ENCODE measurements at places on chromosomes 4 and X. TPM values are rescaled to one million over a fixed set of nuclear protein-coding genes. Genes with fewer than 3 reads are reported as not detected.

GRCh38 chr4:82713856-82714255 is 84.7 kb downstream of the SCD5 start:
- no peak for DNase-seq

GRCh38 chrX:139106069-139106468 is 394.6 kb upstream of the FGF13 start:
- no peak for DNase-seq

GRCh38 chrX:149495573-149496071 is 9.5 kb downstream of the IDS start:
- no peak for DNase-seq

- DNase-seq, result no peak
Measured at GRCh38 chr4:157300701-157301100, 80.2 kb downstream of the GRIA2 start.

GRCh38 chr4:106315476-106315967 is 487 bp downstream of the TBCK start:
- no peak for DNase-seq

GRCh38 chr4:55547466-55547770 is 709 bp upstream of the CLOCK start:
- DNase-seq, result no peak

DNA sequence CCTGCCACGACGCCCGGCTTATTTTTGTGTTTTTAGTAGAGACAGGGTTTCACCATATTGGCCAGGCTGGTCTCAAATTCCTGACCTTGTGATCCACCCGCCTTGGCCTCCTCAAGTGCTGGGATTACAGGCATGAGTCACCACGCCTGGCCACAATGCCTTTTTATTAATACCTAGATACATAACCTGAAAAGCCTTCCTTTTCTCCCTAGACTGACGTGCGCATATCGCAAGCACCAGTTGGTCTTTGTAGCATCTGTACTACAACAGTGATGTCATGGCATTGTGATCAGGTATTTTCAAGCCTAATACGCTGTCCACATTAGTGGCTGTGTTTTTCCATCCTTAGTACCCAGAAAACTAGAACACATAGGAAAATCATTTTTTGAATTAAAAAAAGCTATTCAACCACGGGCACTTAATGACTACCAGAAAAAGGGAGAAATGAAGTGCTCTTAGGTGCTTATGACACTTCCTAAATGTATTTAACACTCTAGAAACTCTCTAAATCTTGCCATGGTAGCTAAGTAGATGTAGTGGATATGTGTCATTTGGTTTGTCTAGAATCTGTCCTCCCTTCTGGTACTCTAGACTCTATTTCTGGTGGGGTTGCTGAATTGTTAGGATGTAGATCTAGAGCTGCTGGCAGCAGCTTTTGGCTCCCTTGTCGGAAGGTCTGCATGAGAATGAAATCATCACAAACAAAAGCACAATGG is 707.8 kb downstream of the STIM2 start:
- no peak for DNase-seq

GRCh38 chrX:132077912-132078311 is 49.9 kb downstream of the FRMD7 start:
- DNase-seq, result no peak

DNA sequence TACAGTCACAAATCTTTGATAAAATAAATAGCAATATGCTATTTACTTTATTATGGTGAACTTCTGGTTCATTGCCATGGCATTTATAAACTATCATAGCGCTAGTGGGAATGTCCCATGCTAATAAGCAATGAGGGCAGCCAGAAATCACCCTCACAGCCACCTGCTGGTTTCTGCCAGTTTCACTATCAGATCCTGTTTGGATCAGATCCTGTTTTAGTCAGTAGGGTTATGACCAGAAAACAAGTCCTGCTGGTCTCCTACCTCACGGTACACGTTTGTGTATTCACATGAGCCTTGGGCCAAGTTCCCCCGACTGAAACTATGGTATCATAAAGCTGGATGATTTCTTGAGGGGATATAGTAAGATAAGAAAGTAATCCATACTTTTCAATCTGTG is 17.7 kb downstream of the FOXR2 start:
- no peak for DNase-seq

DNA sequence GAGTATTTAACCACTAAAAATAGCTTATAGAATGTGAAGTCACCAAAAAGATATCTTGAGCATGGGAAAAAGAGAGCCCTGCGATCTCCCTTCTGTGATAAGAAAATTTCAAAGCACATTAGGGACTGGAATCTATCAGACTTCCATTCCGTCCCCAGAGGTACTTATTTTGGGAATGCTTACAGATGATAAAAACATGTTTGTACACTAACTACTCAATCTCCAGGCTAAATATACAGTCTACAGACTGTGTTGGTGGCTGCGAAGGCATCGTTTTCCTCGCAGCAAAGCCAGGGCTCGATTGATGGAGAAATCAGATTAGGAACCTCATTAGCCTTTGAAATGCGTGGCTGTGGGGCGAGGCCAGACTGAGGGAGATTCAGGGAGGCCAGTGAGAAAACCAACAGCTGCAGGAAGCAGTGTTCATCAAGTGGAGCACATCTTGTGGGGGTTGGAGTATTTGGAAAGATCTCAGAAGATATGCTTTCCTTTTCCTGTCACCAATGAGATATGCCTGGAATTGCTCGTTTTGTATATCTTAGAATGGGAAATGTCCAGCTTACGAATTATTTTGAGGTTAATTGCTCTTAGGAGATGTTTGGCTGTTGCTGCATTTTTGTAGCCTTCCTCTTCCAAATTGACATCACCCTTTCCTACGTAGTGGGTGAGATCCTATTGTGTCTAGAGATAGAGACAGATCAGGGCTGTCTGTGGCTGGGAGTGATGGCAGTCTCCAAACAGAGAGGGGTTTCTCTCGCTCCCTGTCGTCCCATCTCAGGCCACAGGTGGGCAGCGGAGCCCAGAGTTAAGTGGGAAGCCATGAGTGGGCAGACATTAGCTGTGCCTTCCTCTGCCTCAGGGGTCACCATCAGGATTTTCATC is 224.9 kb upstream of the FAT1 start:
- DNase-seq, result no peak

- DNase-seq, result no peak
Measured at GRCh38 chr4:109368661-109369060, 65.0 kb upstream of the SEC24B start.

GRCh38 chrX:8939322-8939721 is 94.6 kb downstream of the FAM9B start:
- no peak for DNase-seq

DNA sequence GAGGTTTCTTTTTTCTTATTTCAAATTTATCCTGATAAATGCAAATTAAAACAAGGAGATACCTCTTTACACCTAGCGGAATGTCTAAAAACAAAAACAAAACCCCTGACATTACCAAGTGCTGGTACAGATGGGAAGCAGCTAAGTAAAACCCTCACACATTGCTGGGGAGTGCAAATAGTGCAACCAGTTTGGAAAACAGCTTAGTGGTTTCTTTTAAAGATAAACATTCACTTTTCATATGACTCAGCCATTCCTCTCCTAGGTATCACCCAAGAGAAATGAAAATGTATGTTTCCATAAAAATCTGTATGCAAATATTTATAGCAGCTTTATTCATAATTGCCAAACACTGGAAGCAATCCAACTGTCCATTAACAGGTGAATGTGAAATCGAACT is 84.1 kb upstream of the HELT start:
- DNase-seq, result no peak

Gene RRH
- total RNA-seq, result 0.36 TPM

Gene HPSE
- 0.64 TPM for total RNA-seq

Gene PAGE2
- total RNA-seq, result not detected

Gene RAB9B
- 2.9 TPM for total RNA-seq

Gene AFF2
- total RNA-seq, result 0.15 TPM

Gene HEPH
- total RNA-seq, result 0.34 TPM

Gene TRPC3
- 0.11 TPM for total RNA-seq

Gene CACNA1F
- 0.12 TPM for total RNA-seq

All from psoas muscle (tissue), 8 donors.